ENCODE measurements at places on chromosomes 12 and 14. TPM values are rescaled to one million over a fixed set of nuclear protein-coding genes. Genes with fewer than 3 reads are reported as not detected.

The PPP4R4 gene
- 1.3 TPM for polyA plus RNA-seq

The MIPOL1 gene
- polyA plus RNA-seq: 2.1 TPM

The GPR135 gene
- 0.52 TPM for polyA plus RNA-seq

The RIPK3 gene
- polyA plus RNA-seq: 15.2 TPM

The KCNC2 gene
- 0.02 TPM for polyA plus RNA-seq

DNA sequence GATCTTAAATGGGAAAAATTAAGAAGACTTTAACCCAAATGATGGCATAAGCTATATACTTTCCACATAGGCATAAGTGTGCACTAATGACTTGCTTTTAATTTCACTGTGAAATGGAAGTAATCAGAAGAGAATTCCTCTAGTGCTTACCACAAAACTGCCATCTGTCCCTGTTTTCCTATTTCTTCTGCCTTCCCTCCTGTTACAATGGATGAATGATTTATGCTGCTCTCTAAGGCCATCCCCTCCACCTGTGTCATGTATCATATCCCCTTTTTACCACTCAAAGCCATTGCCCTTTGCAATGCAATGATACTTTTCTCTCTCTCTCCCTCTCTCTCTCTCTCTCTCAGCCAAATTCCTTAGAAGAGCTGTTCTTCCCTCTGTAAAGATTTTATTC lies 109.1 kb downstream of the C12orf50 start:
- DNase-seq: no peak
- H3K36me3 ChIP-seq: no peaks in the 10 kb centered on the region
- no peaks in the 10 kb centered on the region for H3K27me3 ChIP-seq
- H3K27ac ChIP-seq: no peak overlapping the region
- H3K4me3 ChIP-seq: no peak overlapping the region

DNA sequence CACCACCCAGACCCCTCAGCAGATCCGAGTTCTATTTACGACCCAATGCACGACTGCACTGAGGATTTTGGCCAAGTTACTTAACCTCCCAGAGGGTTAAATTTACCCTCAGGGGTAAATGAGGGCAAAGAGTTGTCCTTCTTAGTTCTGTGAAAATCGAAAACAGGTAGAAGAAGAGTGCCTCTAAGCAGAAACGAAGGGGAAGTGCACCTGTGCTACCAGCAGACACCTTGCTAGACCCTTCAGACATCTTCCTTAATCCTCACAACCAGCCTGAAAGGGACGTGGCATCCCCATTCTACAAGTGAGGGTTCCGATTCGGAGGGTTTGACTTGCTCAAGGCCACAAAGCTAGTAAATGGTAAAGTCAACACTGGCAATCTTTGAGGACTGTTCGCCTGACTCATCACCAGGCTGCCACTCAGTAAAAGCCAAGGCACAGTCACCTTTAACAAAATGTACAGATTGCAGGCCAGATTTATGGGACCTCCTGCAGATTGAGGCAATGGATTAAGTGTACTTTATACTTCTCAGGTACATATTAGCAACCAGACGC lies 1.6 kb downstream of the GSG1 start:
- peaks cover 35% of the 10 kb centered on the region for H3K4me1 ChIP-seq
- DNase-seq: no peak
- no peaks in the 10 kb centered on the region for H3K36me3 ChIP-seq
- no peaks in the 10 kb centered on the region for H3K27me3 ChIP-seq

DNA sequence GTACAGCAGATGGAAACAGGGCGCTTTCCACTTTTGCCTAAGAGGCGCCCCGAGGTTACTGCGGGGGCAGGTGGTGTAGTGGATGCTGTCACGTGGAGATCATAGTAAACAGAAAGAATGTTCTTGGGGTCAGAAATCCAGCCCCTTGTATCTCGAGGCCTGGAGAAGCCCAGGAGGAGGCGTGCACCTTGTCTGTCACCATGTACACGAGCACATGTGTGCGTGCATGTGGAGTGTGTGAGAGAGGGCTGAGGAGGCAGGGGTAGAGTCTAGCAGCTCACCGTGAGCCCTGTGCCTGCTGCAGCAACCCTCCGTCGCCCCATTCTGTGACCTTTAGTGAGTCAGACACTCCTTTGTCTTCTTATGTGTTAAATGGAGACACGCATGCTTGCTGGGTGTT lies 59.0 kb downstream of the CACNA1C start:
- no peak for DNase-seq
- no peaks in the 10 kb centered on the region for H3K36me3 ChIP-seq
- H3K4me3 ChIP-seq: no peak overlapping the region
- no peaks in the 10 kb centered on the region for H3K27me3 ChIP-seq
- H3K27ac ChIP-seq: peak overlapping the region; percentile 13

DNA sequence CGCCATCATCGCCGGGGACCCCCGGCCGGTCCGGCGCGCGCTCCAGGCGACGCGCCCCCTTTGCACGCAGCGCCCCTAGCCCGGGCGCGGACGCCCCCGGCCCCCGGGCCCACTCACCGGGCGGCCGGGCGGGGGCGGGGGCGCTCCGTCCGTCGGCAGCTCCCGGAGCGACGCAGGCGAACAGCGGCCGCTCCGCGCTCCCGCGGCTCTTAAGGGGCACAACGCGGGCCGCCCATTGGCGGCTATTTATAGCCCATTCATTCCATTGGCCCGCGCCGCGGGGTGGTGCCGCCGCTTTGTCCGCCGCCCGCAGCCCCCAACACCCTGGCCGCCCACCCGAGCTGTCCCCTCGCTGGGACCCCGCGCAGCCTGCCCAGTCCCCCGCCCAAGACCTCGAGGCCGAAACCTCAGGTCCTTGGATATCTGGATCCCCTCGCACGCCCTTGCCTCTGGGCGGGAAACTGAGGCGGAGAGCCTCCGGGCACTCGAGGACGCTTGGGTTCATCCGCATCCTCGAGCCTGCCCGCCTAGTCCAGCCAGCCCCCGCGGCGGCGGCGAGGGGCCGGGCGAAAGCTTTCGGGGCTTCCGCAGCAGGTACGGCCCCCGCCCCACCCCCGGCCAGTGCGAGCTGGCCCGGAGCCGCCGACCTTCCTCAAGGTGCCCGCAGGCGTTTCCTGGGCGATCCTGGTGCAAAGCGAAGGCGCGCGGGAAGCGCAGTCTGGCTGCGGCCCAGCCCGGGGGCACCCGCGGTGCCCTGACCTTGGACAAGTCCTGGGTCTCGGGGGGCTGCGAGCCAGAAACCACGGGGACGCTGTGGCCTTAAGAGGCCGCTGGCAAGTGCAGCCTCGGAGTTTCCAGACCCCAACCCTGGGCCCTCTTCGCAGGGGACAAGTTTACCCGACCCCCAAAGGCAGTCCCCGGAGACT lies at the start of gene CKB:
TSS of gene CKB (minus strand) at position 182 of the 926 bp plus-strand sequence. CDS start 337 bp downstream, outside the sequence.
- peaks cover 27% of the 10 kb centered on the region for H3K4me1 ChIP-seq
- no peak within 1 kb of the TSS for H3K4me3 ChIP-seq
- H3K36me3 ChIP-seq: no peaks in the 10 kb centered on the region
- peaks cover 41% of the 10 kb centered on the region for H3K27me3 ChIP-seq
- no peak within 1 kb of the TSS for H3K27ac ChIP-seq

DNA sequence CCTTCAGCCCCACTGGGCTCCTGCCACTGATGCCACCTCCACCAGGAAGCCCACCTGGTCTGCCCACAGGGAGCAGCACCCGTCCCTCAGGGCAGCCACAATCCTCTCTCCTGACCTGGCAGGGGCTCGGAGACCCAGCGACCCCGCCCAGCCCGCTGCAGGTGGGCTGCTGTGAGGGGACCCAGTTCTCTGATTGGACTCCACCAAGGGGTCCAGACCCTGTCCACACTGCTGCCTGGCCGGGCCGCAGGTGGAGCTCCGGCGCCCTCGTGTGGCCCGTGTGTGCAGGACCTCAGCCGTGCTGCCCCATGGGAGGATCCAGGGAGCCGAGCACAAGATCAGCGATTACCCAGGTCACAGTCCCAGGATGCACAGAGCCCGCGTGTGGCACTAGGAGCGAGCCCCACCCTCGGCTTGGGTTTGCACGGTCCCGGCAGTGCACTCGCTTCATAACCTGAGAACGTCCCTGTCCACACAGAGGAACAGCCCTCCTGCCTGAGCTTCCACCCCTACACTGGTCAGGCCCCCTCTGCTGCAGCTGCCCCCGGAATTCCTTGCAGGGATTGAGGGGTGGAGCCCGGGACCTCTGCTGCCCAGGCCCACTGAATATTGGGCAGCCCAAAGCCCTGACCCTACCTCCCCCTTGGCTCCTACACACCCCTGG lies 35.4 kb upstream of the TMEM179 start:
- H3K36me3 ChIP-seq: no peaks in the 10 kb centered on the region
- no peaks in the 10 kb centered on the region for H3K27me3 ChIP-seq
- no peaks in the 10 kb centered on the region for H3K4me1 ChIP-seq
- H3K4me3 ChIP-seq: no peak overlapping the region
- DNase-seq: no peak

DNA sequence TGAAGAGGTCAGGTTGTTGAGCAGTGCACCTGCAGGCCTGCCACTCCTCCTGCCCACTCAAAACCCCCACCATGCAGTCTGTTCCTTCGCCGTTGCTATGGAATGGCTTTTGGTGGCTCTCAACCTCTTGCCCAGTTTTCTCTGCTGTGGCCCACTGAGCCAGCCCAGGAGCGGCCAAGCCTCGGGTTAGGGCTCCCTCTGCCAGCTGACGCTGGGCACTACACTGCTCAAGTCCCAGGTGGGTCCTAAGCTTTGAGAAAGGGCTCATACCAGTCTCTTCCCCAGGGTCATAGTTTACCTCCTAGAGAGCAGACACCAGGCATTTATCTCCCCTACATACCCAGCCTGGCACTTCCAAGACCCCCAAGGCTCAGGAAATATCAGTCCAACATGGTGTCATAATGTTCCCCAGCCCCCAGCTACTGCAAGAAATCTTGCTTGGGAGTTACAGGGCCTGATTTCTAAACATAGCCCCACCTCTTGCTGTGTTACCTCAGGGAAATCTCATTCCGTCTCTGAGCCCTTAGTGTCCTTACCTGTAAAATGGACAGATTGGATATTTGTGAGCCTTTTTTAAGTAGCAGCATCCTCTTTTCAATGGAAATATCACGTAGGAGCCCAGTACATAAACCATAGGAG lies 59.4 kb downstream of the TSPAN11 start:
- H3K27ac ChIP-seq: no peak overlapping the region
- no peak overlapping the region for H3K4me3 ChIP-seq
- peak; percentile 53 for DNase-seq
- no peaks in the 10 kb centered on the region for H3K36me3 ChIP-seq
- peaks cover 70% of the 10 kb centered on the region for H3K4me1 ChIP-seq
- H3K27me3 ChIP-seq: no peaks in the 10 kb centered on the region

DNA sequence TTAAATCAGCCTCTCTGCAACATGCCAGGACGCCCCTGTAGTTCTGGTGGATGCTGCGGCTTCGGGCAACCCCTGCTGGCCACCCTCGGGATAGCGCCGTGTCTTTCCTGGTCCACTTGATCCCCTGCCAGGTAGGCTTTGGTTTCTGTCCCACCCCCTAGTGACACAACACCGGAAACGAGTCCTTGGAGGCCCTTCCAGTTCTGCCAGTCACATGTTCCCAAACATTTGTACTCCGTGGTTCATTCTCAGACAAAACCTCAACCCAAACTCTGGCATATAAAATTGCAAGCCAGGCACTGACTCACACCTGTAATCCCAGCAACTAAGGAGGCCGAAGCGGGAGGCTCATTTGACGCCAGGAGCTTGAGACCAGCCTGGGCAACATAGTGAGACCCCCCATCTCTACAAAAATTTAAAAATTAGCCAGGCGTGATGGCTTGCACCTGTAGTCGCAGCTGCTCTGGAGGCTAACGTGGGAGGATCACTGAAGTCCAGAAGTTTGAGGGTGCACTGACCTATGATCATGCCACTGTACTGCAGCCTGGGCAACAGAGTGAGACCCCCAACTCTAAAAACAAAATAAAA lies 37.0 kb downstream of the RASAL1 start:
- no peaks in the 10 kb centered on the region for H3K36me3 ChIP-seq
- H3K27me3 ChIP-seq: no peaks in the 10 kb centered on the region
- H3K4me3 ChIP-seq: no peak overlapping the region
- H3K27ac ChIP-seq: no peak overlapping the region
